ENCODE measurements at places on chromosomes 3 and 15. TPM values are rescaled to one million over a fixed set of nuclear protein-coding genes. Genes with fewer than 3 reads are reported as not detected.

The RBP2 gene
- polyA plus RNA-seq, result 13.5 TPM

The POLQ gene
- not detected for polyA plus RNA-seq

The HGD gene
- polyA plus RNA-seq, result 251 TPM

The SLC38A3 gene
- 4.2 TPM for polyA plus RNA-seq

The MYO5C gene
- polyA plus RNA-seq, result 4.6 TPM

The LSAMP gene
- polyA plus RNA-seq, result 1.4 TPM

- H3K27me3 ChIP-seq, result no peaks in the 10 kb centered on the region
- no peaks in the 10 kb centered on the region for H3K36me3 ChIP-seq
- no peak overlapping the region for H3K4me3 ChIP-seq
- DNase-seq, result no peak
- no peak overlapping the region for H3K27ac ChIP-seq
- H3K4me1 ChIP-seq, result no peaks in the 10 kb centered on the region
Measured at GRCh38 chr15:48451241-48451640, 120.0 kb downstream of the DUT start.

DNA sequence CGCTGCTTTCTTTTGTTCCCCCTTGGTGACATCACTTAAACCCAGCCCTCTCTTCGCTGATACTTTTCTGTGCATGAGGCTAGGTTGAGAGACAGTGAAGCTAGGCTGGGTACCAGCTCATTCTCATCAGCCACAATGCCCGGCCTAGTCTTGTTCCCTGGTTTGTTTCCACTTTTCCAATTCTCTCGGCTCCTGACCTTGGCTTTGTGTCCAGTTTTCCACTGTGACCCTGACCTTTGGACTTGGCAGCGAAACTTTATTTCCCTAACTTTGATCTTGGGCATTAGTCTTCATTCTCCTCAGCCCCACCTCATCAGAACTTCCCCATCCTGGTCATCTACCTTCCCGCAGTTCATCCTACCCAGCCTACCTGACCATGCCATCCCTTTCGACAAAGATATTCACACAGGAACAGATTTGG, 908 bp upstream of the ADPGK start:
- H3K36me3 ChIP-seq, result no peaks in the 10 kb centered on the region
- peak overlapping the region; percentile 74 for H3K4me3 ChIP-seq
- H3K27ac ChIP-seq, result peak overlapping the region; percentile 94
- H3K27me3 ChIP-seq, result no peaks in the 10 kb centered on the region

DNA sequence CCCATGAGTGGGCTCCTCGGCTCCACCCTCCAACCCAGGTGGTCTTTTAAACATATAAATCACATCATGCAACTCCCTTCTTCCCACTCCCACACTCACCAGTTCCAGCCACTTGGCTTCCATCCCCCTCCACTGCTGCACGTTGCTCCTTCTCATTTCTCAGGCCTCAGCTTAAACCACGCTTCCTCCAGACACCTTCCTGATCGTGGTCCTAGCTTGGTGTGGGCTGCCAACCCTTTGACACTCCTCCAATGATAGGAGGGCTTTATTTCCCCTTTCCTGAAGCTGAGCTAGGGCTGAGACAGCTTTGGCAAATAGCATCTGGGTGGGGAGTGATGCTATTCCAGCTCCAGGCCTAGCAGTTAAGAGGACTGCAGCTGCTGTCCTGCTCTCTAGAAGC, 130.1 kb downstream of the SRGAP3 start:
- no peak overlapping the region for H3K27ac ChIP-seq
- no peaks in the 10 kb centered on the region for H3K27me3 ChIP-seq
- DNase-seq, result peak; percentile 49
- no peak overlapping the region for H3K4me3 ChIP-seq
- no peaks in the 10 kb centered on the region for H3K36me3 ChIP-seq
- no peaks in the 10 kb centered on the region for H3K4me1 ChIP-seq

DNA sequence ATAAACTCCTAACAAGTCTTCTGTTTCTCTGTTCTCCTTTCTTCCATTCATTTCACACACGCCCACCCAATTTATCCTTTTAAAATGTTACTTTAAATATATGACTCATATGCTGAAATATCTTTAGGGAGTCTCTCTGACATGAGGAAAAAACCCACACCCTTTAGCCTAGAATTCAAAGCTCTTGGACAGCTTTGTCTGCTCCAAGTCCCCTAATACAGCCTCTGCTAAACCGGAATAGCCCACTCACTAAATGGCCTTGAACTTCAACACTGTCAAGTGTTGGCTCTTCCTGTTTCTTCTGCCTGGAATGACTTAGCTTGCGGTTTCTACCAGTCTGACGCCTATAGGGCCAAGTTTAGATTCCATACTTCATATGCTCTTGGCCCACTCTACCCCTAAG, 3.3 kb upstream of the CD96 start:
- no peaks in the 10 kb centered on the region for H3K36me3 ChIP-seq
- no peak overlapping the region for H3K4me3 ChIP-seq
- H3K27me3 ChIP-seq, result no peaks in the 10 kb centered on the region
- no peaks in the 10 kb centered on the region for H3K4me1 ChIP-seq
- no peak overlapping the region for H3K27ac ChIP-seq

DNA sequence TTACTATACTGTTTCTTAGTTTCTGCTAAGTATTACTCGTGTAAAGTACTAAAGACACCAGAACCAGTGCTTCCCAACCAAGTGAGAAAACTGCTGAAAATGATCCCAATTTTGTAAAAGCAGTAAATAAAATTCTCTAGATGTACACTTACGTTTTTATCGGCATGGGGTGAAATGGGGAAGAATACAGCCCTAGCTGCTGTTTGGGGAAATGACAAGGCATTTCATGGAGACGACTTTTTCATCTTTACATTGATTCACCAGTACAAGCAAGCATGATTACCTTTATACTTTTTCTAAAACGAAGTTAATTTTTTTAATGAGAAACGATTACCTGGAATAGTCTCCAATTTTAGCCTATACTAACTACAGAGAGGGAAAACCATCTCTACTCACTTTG, 1.4 kb downstream of the PSMD6 start:
- peaks cover 7% of the 10 kb centered on the region for H3K4me1 ChIP-seq
- no peak for DNase-seq
- H3K36me3 ChIP-seq, result peaks cover 13% of the 10 kb centered on the region
- H3K27me3 ChIP-seq, result no peaks in the 10 kb centered on the region
- no peak overlapping the region for H3K27ac ChIP-seq
- peak overlapping the region; percentile 96 for H3K4me3 ChIP-seq

DNA sequence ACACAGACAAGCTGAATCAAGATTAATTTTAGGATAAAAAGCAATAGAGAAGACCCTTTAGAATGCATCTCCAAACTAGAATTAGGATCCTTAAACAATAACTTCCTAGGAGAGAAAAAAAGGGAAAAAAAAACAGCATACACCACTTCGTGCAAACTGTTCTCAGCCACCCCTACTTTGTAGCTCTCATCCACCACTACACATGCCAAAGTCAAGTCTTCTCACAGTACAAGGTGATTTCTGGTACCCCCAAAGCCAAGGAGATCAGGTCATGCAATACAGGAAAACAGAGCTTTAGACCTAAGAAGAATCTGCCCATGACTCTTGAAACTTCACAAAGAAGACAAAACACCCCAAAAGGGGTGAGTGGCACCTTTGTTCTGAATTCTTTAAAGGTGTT, 166.9 kb downstream of the SUCNR1 start:
- no peaks in the 10 kb centered on the region for H3K4me1 ChIP-seq
- no peak for DNase-seq
- H3K27me3 ChIP-seq, result no peaks in the 10 kb centered on the region
- no peak overlapping the region for H3K4me3 ChIP-seq
- no peak overlapping the region for H3K27ac ChIP-seq
- H3K36me3 ChIP-seq, result no peaks in the 10 kb centered on the region

GRCh38 chr3:113630956-113631542, 65.4 kb downstream of the USF3 start:
- DNase-seq, result no peak
- no peaks in the 10 kb centered on the region for H3K36me3 ChIP-seq
- H3K4me3 ChIP-seq, result no peak overlapping the region
- H3K27me3 ChIP-seq, result no peaks in the 10 kb centered on the region
- no peaks in the 10 kb centered on the region for H3K4me1 ChIP-seq

- no peaks in the 10 kb centered on the region for H3K27me3 ChIP-seq
- no peak overlapping the region for H3K4me3 ChIP-seq
- no peaks in the 10 kb centered on the region for H3K4me1 ChIP-seq
- DNase-seq, result no peak
- H3K36me3 ChIP-seq, result no peaks in the 10 kb centered on the region
Measured at GRCh38 chr3:125395091-125395490, 20.0 kb upstream of the ZNF148 start.

GRCh38 chr3:27535809-27536392, 51.7 kb upstream of the SLC4A7 start:
- DNase-seq, result no peak
- no peak overlapping the region for H3K4me3 ChIP-seq
- H3K4me1 ChIP-seq, result no peaks in the 10 kb centered on the region
- no peaks in the 10 kb centered on the region for H3K27me3 ChIP-seq
- H3K27ac ChIP-seq, result no peak overlapping the region
- H3K36me3 ChIP-seq, result no peaks in the 10 kb centered on the region

DNA sequence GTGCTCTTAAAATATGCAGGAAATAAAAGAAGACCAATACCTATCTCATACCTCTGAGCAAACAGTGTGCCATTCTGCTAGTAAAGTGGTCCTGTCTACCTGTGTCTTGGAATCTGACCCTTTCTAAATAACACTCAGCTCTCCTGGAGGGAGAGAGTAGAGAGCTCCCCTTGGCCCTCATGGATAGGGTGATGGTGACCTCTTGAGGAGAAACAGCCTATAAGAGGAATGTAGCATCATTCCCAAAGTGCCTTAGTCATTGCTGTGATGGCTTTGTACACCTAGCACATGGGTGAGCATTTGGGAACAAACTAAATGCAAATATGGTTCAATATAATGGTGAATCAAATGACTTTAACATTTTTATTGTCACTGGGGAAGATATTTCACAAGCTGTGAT, 10.0 kb downstream of the SNTN start:
- H3K27ac ChIP-seq, result no peak overlapping the region
- DNase-seq, result no peak
- no peak overlapping the region for H3K4me3 ChIP-seq
- no peaks in the 10 kb centered on the region for H3K4me1 ChIP-seq

DNA sequence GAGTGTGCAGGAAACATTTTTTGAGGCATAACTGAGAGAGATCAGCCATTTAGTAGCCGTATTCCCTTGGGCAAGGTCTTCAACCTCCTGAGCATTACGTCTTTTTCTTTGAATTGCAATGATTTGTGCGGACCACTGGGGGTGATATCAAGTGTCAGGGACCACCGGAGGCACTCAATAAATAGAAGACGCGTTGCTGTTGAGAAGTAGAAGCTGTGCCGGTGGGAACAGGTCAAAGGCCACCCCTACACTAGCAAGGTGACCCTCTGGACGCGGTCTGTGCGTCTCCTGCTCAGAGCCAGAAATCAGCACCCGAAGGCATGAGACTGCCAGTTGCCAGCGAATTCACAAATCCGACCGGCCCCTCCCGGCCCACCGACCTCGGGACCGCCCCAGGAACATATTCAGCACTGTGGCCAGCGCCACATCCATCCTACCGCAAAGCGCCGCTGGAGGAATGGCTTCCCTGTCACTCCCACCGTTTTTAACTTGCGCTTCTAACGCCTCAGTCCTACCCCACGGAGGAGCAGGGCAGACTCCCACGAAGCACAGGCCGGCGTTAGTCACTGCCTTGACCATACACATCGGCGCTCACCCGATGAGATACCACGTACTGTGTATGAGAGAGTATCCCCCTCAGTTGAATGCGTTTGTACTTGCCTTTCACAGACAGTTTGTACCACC, 1.4 kb upstream of the GHSR start:
- H3K27me3 ChIP-seq, result peaks cover 34% of the 10 kb centered on the region
- H3K4me1 ChIP-seq, result no peaks in the 10 kb centered on the region

- no peak for DNase-seq
- no peak overlapping the region for H3K27ac ChIP-seq
- H3K4me1 ChIP-seq, result no peaks in the 10 kb centered on the region
- no peak overlapping the region for H3K4me3 ChIP-seq
Measured at GRCh38 chr3:179438841-179439240, 12.4 kb downstream of the GNB4 start.

- H3K4me3 ChIP-seq, result no peak overlapping the region
- DNase-seq, result no peak
- no peaks in the 10 kb centered on the region for H3K4me1 ChIP-seq
- H3K36me3 ChIP-seq, result no peaks in the 10 kb centered on the region
Measured at GRCh38 chr3:55591888-55592287, 104.8 kb upstream of the WNT5A start.

DNA sequence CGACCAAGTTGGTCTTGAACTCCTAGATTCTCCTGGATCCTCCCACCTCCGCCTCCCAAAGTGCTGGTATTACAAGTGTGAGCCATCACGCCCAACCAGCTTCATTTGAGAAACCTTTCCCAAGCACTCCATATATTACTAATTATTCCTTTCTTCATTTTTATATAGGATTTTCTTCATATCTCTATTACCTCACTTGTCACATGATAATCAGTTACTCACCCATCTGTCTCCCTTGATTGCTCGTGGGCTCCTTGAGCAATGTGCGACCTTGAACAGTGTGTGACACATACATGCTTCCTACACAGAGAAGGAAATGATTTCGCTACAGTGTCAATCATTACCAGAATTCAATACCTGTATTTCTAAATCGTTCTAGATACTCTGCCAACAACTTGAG, 110.7 kb upstream of the C2CD4B start:
- no peak overlapping the region for H3K4me3 ChIP-seq
- DNase-seq, result no peak
- H3K27ac ChIP-seq, result no peak overlapping the region
- no peaks in the 10 kb centered on the region for H3K36me3 ChIP-seq

GRCh38 chr3:151452841-151453240, 8.0 kb downstream of the IGSF10 start:
- no peak overlapping the region for H3K27ac ChIP-seq
- no peaks in the 10 kb centered on the region for H3K36me3 ChIP-seq
- DNase-seq, result no peak
- no peaks in the 10 kb centered on the region for H3K4me1 ChIP-seq
- H3K4me3 ChIP-seq, result no peak overlapping the region
- H3K27me3 ChIP-seq, result no peaks in the 10 kb centered on the region

- H3K27me3 ChIP-seq, result no peaks in the 10 kb centered on the region
- peak; percentile 5 for DNase-seq
- H3K4me3 ChIP-seq, result no peak overlapping the region
- peak overlapping the region; percentile 55 for H3K27ac ChIP-seq
- H3K4me1 ChIP-seq, result peaks cover 8% of the 10 kb centered on the region
- H3K36me3 ChIP-seq, result no peaks in the 10 kb centered on the region
Measured at GRCh38 chr3:195031574-195032003, 239.4 kb downstream of the XXYLT1 start.

GRCh38 chr3:159786489-159787177, 202.0 kb upstream of the IL12A start:
- H3K4me1 ChIP-seq, result no peaks in the 10 kb centered on the region
- no peak for DNase-seq
- H3K27me3 ChIP-seq, result no peaks in the 10 kb centered on the region
- peak overlapping the region; percentile 26 for H3K27ac ChIP-seq
- no peak overlapping the region for H3K4me3 ChIP-seq

- no peaks in the 10 kb centered on the region for H3K27me3 ChIP-seq
- H3K27ac ChIP-seq, result no peak overlapping the region
- no peak overlapping the region for H3K4me3 ChIP-seq
- H3K4me1 ChIP-seq, result no peaks in the 10 kb centered on the region
- DNase-seq, result no peak
Measured at GRCh38 chr3:175386630-175387029, 527.5 kb downstream of the NAALADL2 start.

- no peak overlapping the region for H3K4me3 ChIP-seq
- H3K36me3 ChIP-seq, result no peaks in the 10 kb centered on the region
- no peak overlapping the region for H3K27ac ChIP-seq
- H3K4me1 ChIP-seq, result no peaks in the 10 kb centered on the region
- no peak for DNase-seq
- no peaks in the 10 kb centered on the region for H3K27me3 ChIP-seq
Measured at GRCh38 chr3:19598870-19599269, 335.1 kb downstream of the EFHB start.

- H3K27me3 ChIP-seq, result no peaks in the 10 kb centered on the region
- H3K4me1 ChIP-seq, result no peaks in the 10 kb centered on the region
- no peak for DNase-seq
Measured at GRCh38 chr3:56356808-56357207, 111.5 kb downstream of the ERC2 start.

All from kidney (tissue), 22 donors.